WTC11 (cell line): ENCODE measurements at places on chromosomes 2 and 18. TPM values are rescaled to one million over a fixed set of nuclear protein-coding genes. Genes with fewer than 3 reads are reported as not detected.

DNA sequence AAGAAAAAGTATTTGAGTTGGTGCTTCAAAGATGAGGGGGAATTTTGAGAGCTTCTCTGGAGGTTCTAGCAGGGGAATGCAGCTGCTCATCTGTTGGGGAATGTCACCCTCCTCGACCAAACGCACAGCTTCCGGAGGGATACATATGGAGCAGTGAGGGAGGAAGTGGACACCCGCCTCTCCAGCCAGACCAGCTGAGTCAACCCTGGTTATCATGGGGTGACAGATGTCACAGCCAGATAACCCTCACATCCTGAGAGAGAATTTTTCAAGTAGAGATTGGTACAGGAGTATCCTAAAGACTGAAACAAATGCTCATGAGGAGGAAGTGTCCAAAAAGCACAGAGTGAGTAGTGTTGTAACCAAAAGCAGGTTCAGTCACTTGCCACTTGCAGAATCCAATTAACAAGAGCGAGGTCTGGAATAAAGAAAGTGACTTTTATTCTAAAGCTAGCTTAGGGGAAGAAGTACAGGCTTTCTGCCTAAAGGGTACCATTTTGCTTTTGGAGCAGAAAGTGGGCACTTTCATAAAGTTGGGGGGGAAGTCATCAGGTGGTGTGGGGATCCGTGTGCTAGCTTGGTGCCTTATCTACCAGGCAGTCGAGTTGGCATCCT, 395.2 kb downstream of the RAD51AP2 start:
- no peak for DNase-seq
- H3K27ac ChIP-seq: no peak overlapping the region
- no peak overlapping the region for H3K4me3 ChIP-seq
- H3K4me1 ChIP-seq: peaks cover 5% of the 10 kb centered on the region
- H3K36me3 ChIP-seq: no peaks in the 10 kb centered on the region

Gene MTCL1
- total RNA-seq: 50.0 to 64.3 TPM (median 52.9 TPM) in 3 replicates

Gene AQP12B
- total RNA-seq: not detected in 3 replicates

DNA sequence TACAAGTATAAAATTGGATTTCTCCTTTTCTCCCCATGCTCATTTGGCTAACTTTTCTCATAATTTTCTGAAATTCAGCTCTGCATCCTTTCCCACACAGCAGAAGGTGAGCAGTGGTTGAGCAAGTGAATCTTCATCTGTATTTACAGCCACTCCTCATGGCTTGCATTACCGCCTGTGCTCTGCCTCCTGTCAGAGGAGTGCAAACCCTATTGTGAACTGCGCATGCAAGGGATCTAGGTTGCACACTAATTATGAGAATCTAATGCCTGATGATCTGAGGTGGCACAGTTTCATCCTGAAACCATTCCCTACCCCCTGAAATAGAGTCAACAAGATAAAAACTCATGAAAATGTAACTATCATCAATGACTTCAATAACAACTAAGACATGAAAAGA, 20.0 kb downstream of the ME2 start:
- H3K27me3 ChIP-seq: no peaks in the 10 kb centered on the region; the same call in 1 of the 2 replicates
- peaks cover 46% of the 10 kb centered on the region for H3K36me3 ChIP-seq
- H3K4me3 ChIP-seq: no peak overlapping the region
- H3K4me1 ChIP-seq: peaks cover 23% of the 10 kb centered on the region
- H3K27ac ChIP-seq: no peak overlapping the region

GRCh38 chr2:101087638-101088037, 63.5 kb downstream of the TBC1D8 start:
- peaks cover 8% of the 10 kb centered on the region for H3K4me1 ChIP-seq
- no peaks in the 10 kb centered on the region for H3K27me3 ChIP-seq
- H3K27ac ChIP-seq: no peak overlapping the region
- no peak for DNase-seq
- H3K36me3 ChIP-seq: peaks cover 16% of the 10 kb centered on the region

Gene IMPA2
- total RNA-seq: 98.8 to 113 TPM (median 108 TPM) in 3 replicates

Gene SP9
- 0.07 to 0.21 TPM in 2 of 3 replicates, not detected in the other for total RNA-seq

Gene CCDC88A
- 81.1 to 97.5 TPM (median 82.5 TPM) in 3 replicates for total RNA-seq

DNA sequence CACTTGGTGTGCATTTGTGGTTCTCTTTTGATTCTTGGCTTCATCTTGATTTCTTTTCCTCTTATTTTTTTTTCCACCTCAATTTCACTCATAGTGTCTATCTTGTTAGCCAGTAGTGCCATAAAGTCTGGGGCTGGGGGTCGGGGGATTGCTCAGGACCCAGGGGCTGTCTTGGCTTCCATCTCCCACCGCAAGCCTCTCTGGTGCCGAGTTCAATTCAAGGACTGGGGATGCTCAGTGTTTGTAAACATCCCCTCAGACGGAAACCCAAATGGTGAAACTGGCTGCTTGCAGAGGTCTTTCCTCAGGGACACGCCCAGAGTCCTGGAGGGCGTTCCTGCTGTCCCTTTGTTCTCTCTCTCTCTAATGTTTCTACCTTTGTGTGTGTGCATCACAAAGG, 173.3 kb downstream of the TWIST2 start:
- no peak overlapping the region for H3K4me3 ChIP-seq
- H3K27ac ChIP-seq: no peak overlapping the region
